ENCODE measurements at places on chromosomes 5 and 9. TPM values are rescaled to one million over a fixed set of nuclear protein-coding genes. Genes with fewer than 3 reads are reported as not detected.

Gene SMIM33
- not detected for total RNA-seq

Gene ECM2
- not detected for total RNA-seq

Gene ADGRV1
- total RNA-seq: under 0.01 TPM

Gene ADAMTS19
- total RNA-seq: under 0.01 TPM

Gene TMEM252
- not detected for total RNA-seq

Gene N4BP3
- 3.1 TPM for total RNA-seq

Gene HAPLN1
- not detected for total RNA-seq

Gene PAXX
- 12.0 TPM for total RNA-seq

Gene FABP6
- total RNA-seq: not detected

Gene OR1K1
- total RNA-seq: not detected

Gene IFNK
- total RNA-seq: not detected

Gene TNIP1
- 88.1 TPM for total RNA-seq

Gene OR1Q1
- total RNA-seq: not detected

Gene SPATA9
- 0.36 TPM for total RNA-seq

Gene OR13C3
- total RNA-seq: not detected

Gene ARID3C
- total RNA-seq: not detected

Gene DROSHA
- total RNA-seq: 59.7 TPM

Gene F12
- 1.1 TPM for total RNA-seq

Gene LVRN
- not detected for total RNA-seq

Gene RMRP
- total RNA-seq: 99,310 TPM

Gene CTSV
- total RNA-seq: 5.2 TPM

Gene HRH2
- total RNA-seq: 0.33 TPM

Gene IL4
- total RNA-seq: not detected

All from melanocyte of skin (primary cell).